ENCODE measurements at places on chromosomes 1 and 21.

DNA sequence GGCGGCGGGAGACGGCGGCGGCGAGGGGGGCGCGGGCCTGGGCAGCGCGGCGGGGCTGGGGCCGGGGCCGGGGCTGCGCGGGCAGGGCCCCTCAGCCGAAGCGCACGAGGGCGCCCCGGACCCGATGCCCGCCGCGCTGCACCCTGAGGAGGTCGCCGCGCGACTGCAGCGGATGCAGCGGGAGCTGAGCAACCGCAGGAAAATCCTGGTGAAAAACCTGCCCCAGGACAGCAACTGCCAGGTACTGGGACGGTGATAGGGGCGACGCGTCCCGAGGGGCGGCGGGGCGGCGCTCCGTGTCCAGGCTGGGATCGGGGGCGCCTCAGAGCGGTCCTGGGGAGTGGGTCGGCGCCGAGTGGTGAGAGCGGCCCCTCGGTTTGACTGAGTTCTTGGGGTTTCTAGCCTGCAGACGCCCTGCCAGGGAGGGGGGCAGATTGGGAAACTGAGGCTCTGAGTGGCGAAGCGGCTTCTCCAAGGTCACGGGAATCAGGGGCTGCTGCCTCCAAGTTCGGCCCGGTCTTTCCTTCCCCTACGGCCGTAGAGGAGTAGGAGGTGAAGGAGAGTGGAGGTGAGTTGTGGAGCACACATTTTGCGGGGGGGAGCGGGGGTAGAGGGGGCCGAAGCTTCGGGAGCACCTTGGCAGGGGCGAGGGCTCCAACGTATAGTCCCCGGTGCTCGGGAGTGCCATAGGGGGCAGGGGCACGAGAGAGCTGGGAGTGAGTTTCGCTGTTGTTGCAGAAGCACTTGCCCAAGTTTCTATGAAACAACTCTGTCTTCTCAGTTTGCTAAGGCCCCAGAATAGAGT is 508 bp downstream of the RAVER2 start:
- DNase-seq: peak; percentile 73

DNA sequence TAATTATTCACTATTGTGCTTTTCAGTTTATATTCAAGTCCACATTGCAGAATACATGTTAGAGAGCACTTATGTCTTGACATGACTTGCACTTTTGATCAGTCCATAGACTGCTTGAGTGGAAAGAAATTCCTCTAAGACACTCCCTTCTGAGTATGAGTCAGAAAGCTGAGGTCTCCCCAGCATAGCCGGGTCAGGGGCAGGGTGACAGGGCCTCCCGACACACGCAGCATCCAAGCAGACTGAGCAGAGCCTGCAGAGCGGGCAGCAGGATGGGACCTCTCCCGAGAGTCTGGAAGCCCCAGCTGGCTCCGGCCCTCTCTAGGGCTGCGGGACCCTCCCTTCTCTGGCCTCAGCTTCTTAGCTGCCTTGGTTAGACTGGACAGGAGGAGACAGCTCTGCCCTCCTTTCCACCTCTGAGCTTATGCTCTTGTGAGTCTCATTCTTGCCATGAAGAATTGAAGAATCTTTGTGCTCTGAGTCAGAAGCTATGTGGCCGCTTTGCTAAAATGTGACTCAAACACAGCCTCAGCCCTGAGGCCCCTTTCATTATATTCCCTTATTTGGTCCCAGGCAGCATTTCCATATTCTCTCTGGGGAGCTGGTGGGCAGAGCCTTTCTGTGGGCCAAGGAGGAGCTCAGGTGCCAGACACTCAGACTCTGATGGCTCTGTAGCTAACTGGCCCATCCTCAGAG is 11.2 kb upstream of the CAPN2 start:
- no peak for DNase-seq

DNA sequence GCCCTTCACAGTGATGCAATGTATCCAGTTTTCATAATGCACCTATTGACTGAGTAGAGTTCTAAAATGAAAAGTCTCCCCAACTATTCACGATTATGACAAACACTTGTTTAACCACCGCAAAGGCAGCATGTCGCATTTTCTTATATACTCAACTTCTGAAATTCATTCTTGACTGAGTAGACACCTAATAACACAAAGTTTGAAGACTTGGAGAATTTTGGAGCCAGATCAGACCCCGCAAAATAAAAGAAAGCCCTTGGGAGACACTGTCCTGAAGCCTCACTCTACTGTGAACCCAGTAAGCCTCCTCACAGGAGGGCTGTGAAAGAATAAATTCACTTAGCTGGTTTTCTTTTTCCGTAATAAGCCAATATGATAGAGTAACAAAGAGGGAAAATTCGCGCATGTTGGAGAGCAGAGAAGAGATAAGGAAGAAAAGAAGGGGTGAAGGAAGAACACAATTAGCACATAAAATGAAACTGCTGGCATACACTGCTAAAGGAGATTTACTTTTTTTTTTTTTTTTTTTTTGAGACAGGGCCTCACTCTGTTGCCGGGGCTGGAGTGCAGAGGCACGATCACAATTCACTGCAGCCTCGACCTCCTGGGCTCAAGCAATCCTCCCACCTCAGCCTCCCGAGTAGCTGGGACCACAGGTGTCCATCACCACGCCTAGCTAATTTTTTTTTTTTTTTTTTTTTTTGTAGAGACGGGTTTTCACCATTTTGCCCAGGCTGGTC is 492 bp upstream of the COLGALT2 start:
- DNase-seq: no peak

DNA sequence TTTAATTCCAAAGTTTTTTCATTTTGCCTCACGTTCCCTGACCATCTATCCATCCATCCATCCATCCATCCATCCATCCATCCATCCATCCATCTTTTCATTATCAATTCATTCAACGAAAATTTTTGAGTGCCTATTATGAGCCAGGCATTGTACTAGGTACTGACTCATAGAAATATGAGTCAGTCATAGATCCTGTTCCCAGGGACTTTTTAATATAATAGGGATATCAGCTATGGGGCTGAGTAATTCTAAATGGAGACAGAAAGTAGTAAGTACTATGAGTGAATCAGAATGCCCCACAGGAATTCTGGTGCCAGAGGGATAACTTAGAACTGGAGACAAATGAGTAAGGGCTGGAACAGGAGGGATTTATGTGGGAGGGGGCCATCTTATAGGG is 49.8 kb upstream of the GNG12 start:
- no peak for DNase-seq

DNA sequence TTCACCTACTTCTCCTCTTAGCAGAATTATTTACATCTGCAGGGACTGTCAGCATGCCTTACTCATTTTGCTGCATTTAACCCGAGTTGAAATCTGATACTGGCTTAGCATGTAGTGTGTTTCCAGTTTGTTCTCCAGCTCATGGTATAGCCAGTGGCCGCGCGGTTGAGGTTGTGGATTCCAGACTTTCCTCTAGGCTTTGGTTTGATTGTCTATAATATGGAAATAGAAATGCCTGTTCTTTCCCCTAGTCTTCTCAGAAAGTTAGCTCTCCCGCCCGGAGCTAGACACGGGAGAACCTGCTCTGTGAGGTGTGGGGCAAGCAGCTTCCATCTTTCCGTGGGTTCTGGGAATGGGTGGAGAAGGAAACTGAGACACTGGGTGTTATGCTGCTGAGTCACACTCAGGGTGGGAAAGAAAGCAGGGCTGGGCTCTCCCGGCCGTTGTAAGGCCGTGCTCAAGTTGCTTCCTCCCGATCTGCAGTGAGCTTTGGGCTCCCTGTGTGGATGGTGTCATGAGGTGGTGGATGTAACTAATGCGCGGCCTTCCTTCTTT is 206.8 kb upstream of the TMEM51 start:
- no peak for DNase-seq

DNA sequence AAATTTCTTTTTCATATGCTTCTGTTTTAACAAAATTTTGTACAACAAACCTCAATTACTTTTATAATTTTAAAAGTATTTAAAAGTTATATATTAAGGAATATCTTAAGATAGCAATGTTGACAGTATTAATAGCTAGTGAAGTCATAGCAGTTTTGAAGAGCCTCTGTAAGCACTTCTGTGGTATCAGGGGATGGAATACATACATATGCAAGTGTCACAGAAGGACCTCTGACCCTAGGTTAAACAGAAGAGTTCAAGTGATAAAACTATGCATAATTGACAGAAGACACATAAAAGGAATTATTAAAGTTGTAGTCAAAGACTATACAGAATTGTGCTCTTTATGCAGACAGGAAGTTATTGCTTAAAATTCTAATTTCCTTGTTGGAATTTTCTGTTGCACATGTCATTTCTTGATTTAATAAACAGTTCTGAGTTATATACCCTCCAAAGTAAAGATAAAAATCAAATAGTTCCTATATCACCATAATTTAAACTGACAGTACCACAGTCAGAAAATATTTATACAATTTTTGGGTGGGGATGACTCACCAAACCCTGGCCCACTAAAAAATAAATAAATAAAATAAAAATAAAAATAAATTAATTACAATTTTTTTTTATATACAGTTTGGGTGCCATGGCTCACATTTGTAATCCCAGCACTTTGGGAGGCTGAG is 27.1 kb downstream of the IPP start:
- DNase-seq: no peak

- peak; percentile 90 for DNase-seq
These were observed 17.9 kb downstream of the MTX1 start for GRCh38 chr1:155226188-155226909.

GRCh38 chr1:93442008-93442666 is 5.8 kb upstream of the FNBP1L start:
- no peak for DNase-seq

DNA sequence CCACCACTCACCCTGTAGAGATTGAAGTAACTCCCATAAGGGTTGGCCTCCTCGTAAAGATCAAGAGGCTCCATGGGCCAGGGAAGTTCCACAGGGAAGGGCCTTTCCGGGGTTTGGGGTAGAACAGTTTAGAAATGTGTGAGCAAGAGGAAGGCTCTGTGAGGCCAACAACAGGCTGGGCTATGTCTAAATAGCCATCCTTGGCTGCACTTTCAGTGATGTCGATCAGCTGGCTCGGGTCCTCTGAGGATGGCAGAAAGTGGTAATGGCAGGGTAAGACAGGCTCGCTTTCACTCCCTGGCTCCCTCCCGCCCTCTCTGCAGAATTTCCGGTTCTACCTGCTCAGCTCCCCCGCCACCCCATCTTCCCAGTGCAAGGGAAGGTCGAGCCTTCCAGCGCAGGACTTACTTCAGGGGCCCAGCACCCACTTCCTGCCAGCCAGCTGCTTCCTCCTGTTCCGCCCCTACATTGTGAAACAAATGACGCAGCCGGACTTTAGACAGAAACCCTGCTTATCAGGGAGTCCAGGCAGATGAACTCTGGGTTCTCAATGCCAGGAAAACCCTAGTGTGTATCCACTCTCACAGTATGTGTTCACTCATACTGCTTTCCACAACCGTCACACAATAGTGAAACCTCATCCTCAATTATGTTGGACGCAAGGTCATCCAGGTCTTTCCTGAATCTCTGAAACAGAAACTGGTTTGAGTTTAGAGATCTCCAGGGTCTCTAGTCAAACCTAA is 7.3 kb downstream of the F11R start:
- DNase-seq: peak; percentile 87

- DNase-seq: no peak
These were observed 48.9 kb upstream of the TADA1 start for GRCh38 chr1:166924823-166925541.

- no peak for DNase-seq
These were observed 253.1 kb upstream of the ADGRL4 start for GRCh38 chr1:79259390-79260336.

DNA sequence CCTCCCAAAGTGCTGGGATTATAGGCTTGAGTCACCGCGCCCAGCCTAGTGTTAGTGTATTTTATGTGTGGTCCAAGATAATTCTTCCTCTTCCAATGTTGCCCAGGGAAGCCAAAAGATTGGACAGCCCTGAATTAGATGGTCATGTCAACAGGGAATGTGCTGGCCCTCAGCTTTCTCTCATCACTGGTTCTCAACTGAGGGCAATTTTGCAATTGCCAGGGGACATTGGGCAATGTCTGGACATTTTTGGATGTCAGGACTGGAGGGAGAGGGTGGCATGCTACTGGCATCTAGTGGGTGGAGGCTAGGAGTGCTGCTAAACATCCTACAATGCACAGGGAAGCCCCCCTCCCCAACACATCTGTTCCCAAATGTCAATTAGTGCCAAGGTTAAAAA is 95.0 kb downstream of the LAMC2 start:
- peak; percentile 84 for DNase-seq

- peak; percentile 76 for DNase-seq
These were observed at the start of gene BATF3 for GRCh38 chr1:212699625-212700222. TSS of gene BATF3 (minus strand) at chr1:212699840. CDS start at chr1:212699762, 78 bp downstream.

- DNase-seq: no peak
These were observed 297.6 kb upstream of the VAMP3 start for GRCh38 chr1:7473223-7474142.

GRCh38 chr21:43005635-43006034 is 31.3 kb downstream of the PKNOX1 start:
- DNase-seq: no peak

- DNase-seq: no peak
These were observed 269.7 kb downstream of the LMO4 start for GRCh38 chr1:87598429-87598828.

DNA sequence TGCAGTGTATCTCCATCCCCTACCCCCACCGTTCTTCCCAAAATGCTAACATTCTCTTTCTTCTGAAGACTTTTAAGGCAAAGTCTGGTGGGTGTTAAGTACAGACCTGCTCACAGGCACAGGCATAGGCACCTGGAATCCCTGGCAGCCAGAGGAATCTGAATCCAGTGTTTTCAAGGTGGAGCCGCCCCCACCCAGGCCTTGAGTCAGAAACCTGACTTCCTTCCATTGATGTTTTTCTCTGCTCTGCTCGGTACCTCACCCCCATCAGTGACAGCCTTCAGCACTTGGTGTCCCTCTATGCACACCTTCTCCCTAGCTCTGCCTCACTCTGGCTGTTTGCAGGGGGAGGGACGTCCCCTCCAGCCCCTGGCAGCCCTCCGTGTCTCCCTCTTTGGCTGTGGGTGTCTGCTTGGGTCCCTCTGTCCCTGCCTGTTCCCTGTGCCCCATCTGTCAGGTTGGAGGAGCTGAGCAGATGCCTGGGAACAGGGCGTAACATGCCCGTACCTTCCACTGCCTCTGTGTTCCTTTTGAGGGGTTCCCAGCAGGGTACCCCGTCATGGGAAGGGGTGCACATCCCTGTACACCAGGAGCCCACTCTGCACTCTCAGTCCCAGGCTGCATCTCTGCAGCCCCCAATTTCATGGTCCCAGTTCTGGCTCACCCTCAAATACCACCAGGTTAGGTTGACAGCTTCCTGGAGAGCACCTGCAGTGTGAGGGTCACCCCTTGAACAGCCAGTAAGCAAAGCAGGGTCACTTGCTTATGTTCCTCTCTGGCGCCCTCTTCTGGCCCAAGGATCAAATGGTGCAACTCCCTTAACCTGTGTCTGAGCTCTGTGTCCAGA is 6.7 kb downstream of the NCDN start:
- peak; percentile 85 for DNase-seq

DNA sequence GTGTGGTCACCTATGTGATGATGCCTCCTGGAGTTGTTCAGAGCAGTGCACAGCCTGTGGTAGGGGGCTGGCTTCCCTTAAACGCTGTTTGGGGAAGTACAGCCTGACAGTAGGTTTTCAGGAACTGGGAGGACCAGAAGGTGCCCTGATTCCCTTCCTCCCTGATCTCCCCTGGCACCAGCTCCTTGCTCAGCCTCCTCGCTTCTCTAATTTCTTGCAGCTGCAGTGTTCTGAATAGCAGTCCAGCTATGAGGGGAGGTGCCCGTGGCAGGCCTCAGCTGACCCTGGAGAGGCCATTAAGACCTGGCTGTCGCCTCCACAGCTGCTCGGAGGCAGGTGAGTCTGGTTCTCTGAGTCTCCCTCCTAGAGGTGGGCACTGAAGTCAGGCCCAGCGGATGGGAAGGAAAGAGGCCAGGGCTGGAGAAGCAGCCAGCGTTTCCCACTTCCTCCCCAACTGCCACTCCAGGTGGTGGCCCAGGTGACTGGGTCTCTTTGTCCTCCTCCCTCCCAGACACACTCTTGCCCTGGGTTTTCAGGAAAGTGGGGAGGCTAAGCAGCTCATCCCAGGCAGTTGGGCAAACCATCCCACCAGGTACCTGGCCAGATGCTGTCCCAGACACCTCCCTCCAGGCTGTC is 52.0 kb upstream of the RPL11 start:
- DNase-seq: no peak
